Ureter (tissue), 1 donor: ENCODE measurements at places on chromosomes 2 and 18. TPM values are rescaled to one million over a fixed set of nuclear protein-coding genes. Genes with fewer than 3 reads are reported as not detected.

MC5R gene
- total RNA-seq = not detected

DNA sequence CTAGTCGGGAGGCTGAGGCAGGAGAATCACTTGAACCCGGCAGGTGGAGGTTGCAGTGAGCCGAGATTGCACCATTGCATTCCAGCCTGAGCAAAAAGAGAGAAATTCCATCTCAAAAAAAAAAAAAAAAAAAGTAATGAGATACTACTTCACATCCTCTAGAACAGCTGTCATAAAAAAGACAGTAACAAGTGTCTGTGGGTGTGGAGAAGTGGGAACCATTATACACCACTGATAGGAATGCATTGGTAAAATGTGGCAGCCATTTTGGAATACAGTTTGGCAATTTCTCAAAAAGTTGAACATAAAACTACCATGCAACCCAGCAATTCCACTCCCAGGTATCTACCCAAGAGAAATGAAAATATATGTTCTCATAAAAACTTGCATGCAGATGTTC, 166.6 kb downstream of the GREB1L start:
- no peak for DNase-seq

- no peak for DNase-seq
These were observed 19.5 kb upstream of the GLS start for GRCh38 chr2:190860985-190861680.

PROM2 gene
- 176 TPM for total RNA-seq

DNA sequence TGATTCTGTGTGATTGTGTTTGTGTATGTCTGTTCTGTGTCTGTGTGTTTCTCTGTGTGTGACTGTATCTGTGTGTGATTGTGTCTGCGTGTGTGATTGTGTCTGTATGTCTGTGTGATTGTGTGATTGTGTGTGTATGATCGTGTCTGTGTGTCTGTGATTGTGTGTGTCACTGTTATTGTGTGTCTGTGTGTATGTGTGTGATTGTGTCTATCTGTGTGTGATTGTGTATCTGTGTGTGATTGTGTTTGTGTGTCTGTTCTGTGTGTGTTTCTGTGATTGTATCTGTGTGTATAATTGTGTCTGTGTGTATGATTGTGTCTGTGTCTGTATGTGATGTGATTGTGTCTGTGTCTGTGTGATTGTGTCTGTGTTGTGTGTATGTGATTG, 11.7 kb upstream of the KLHL30 start:
- no peak for DNase-seq

DNA sequence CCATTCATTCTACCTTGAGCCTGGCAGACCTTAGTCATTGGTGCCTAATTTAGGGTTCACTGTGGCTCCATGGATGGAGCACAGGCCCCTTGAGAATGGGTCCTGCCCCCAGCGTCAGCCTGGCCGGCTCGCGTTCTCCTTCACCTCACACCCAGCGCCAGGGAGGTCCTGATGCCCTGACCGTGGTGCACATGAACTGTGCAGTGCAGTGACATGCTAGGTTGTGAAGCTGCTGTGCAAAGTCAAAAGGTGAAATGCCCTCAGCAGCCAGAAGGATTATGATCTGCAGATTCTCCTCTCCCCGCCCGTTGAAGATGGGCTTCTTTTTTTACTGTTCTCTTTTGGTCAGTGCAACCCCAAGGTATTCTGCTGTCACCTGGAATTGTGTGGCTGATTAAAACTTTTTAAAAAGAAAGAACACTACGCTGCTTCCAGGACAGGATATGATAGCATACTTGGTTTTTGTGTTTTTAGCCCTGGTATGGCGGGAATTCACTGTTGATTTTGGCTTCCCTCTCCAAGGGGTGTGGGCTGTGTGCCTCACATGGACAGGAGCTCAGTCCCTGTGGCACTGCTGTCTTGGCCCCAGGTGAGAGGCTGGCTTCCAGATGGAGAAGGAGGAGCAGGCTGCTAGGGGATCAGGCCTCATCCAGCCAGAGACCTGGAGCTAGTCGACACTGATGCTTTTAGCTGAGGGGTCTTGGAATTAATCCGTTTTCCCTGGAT, 49.4 kb upstream of the MCFD2 start:
- DNase-seq = no peak

- DNase-seq = no peak
These were observed 111.3 kb downstream of the PTPRM start for GRCh38 chr18:7678389-7678788.

GRCh38 chr2:108917526-108917925, 71.5 kb downstream of the EDAR start:
- DNase-seq = peak; percentile 27

GRCh38 chr2:226137201-226137811, 662.3 kb downstream of the IRS1 start:
- DNase-seq = no peak

DNA sequence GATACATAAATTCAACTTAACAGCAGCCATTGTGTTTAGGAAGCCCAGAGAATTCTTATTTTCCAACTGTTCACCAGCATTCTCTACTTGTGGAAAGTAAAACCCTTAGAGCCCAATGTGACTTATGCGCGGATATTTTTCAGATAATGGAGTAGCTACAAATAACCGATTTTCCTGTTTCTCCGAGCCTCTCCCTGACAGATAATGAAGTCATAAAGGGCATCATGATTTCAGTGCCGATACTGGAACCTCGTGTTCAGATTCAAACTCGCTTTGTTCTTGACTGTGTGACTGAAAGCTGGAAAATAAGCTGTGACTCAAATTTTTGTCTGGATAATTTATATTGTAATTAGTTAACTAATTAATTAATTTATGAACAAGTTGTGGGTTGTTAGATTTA, 228.2 kb downstream of the VAPA start:
- no peak for DNase-seq

DNA sequence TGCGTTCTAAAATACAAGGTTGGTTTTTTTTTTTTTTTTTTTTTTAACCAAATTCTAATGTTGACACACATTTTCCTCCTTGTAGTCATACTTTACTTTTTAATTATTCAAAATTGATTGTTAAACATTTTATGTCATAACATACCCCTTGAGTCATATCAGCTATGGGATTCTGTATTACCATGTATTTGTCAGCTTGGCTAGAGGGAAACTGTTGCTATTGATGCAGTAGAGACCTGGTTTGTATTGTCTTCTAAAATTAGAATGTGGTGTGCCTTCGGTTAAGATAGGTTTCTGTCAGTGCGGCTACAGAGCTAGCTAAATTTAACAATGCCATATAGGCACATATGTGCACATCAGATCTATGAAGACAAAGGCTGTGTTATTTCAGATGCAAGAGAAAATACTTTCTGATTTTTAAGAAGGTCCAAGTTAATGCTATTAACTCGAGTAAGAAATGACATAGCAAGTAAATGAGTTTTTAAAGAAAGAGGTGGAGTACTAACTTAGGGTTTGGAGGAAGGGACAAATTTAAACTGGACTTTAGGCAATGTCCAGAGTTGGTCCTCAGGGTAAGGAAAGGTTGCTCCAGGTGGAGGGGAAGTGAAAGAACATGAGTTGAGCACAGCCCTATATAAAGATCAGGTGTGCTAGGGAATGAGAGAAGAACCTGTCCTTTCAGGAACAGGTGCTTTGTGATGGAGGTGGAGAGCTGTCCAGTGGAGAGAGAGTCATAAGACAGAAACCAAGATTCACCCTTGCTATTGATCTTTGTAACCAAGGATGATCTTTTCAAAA, 152.3 kb downstream of the PRPF40A start:
- DNase-seq = no peak

DNA sequence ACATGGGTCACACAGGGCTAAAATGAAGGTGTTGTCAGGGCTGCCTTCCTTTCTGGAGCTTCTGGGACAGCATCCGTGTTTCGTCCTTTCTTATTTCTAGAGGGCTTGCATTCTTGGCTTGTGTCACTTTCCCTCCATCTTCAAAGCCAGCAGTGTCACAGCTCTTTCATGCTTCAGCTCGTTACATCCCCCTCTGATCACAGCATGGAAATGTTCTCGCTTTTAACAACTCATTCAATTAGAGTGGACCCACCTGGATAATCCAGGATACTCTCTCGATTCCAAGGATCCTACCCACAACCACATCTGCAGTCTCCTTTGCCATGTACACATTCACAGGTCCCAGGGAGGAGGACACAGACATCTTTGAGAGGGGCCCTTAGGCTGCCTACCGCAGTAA, 316.2 kb upstream of the FIGN start:
- DNase-seq = no peak

ADGRF3 gene
- 0.89 TPM for total RNA-seq

GRCh38 chr2:182744490-182744889, 28.4 kb downstream of the DNAJC10 start:
- no peak for DNase-seq

ZFAND2B gene
- total RNA-seq = 28.7 TPM

DUSP2 gene
- total RNA-seq = 2.6 TPM

UGT1A6 gene
- 134 TPM for total RNA-seq

GRCh38 chr2:26674002-26674751, 18.3 kb upstream of the KCNK3 start:
- no peak for DNase-seq

IL36RN gene
- total RNA-seq = not detected

FSHR gene
- total RNA-seq = not detected

FKBP7 gene
- total RNA-seq = 13.6 TPM

ZEB2 gene
- total RNA-seq = 92.4 TPM

DNA sequence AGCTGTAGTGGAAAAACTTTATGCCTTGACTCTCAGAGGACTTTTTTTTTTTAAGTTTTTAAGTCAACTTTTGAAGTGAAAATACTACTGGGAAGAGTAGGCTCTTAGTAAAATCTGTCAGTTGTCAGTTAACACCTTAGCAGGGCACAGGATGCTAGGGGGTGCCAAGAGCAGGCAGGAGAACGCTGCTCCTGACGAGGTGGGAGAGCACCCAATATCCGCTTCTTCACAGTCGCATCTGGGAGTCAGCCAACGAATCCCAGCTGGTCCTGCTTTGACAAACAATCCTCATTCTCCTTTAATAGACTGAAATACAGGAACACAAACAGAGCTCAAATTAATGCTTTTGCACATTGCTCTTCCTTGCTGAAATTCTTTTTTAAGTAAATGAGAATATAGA, 709.5 kb upstream of the ACVR2A start:
- no peak for DNase-seq

ADCY3 gene
- 82.5 TPM for total RNA-seq

DNA sequence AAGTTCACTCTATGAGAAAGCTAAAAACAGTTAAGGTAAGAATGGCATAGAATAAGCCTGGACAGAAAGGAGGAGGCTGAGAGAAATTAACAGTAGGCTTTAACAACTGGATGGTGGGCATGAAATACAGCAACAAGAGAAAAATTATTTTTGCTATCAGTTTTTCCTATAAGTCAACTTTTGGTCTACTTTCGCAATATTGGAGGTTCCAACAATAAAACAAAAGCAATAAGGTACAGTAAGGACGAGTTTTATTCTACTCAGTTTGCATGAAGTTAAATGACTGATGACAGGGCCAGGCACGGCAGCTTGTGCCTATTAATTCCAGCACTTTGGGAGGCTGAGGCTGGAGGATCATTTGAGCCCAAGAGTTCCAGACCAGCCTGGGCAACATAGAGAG, 17.3 kb downstream of the RAB1A start:
- no peak for DNase-seq

DNA sequence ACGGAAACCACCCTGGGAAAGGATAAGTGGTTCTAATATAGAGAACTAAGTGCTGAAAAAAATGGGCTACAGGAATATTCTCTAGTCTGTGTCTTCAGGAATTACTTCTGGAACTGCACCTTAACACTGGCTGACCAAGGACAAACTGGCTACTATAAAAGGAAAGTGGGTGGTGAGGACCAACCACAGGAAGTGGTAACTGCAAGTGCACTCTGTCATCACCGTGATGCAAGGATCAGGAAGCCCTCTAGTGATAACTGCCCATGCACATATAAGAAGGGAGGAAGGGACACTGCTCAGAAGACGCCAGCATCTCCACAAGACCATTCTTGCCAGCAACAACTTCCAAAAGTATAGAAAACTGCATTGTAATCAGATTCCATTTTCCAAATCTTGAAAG, 424.4 kb upstream of the RGPD4 start:
- no peak for DNase-seq

DNA sequence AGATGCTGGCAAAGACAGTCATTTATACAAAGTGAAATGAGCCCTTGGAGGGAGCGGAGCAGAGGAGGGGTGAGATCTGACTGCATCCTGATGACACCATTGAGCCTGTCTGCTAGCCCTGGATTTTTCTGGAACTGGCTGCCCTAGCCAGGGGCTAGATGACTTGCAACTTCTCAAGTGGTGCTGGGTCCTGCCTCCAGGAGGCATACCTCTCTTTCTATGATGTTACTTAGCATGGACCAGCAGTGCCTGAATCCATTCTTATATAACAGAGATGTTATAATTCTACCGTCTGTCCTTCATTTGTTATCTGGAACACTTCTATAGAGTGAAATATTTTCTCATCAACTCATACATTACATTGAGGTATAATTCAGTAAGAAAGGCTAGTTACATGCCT, 8.5 kb upstream of the TWIST2 start:
- no peak for DNase-seq

DNA sequence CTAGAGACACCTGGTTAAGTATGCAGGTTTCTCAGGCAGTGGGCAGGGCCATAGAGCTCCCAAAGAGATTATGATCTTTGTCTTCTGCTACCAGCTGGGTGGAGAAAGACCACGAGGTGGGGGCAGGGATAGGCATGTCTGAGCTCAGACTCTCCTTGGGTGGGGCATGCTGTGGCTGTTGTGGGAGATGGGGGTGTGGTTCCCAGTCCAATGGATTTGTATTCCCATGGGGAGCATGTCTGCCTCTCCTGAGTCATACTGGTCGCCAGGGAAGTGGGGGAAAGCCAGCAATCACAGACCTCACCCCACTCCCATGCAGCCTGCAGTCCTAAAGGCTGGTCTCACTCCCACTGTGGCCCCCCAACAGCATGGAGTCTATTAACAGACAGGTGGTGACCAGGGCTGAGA, 31.4 kb upstream of the RHOB start:
- peak; percentile 42 for DNase-seq

DNA sequence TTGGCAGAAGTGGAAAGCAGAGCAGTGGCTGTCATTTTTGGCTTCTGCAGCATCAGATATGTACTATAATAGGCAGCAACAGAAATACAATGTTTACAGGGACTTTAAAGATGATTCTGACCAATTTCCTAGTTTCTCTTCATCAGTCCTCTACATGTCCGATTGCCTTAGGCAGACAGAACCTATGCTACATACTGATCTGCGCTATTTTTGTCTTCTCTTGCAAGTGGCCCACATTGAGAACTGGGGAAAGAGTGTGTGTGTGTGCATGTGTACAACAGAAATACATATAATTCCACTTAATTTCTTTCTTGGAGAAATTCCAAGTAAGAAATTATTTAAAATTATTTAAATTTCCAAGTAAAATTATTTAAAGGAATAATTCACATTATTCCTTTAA, 77.1 kb upstream of the CHRNA1 start:
- no peak for DNase-seq

- no peak for DNase-seq
These were observed 309.2 kb downstream of the AGAP1 start for GRCh38 chr2:235803028-235803427.

MYO1B gene
- 87.6 TPM for total RNA-seq
